CD4-positive, alpha-beta T cell treated with Interleukin-6 for 4 hours (primary cell): ENCODE measurements at places on chromosomes 2 and 18.

GRCh38 chr18:59993560-59993959 lies 93.8 kb downstream of the PMAIP1 start:
- DNase-seq: no peak

- no peak for DNase-seq
Measured at GRCh38 chr2:143480086-143480485, 350.9 kb downstream of the ARHGAP15 start.

GRCh38 chr2:124708661-124709060 lies 683.6 kb downstream of the CNTNAP5 start:
- DNase-seq: no peak

- no peak for DNase-seq
Measured at GRCh38 chr2:119283873-119284331, 60.3 kb downstream of the STEAP3 start.

GRCh38 chr2:17805717-17806363 lies 10.4 kb upstream of the MSGN1 start:
- no peak for DNase-seq

DNA sequence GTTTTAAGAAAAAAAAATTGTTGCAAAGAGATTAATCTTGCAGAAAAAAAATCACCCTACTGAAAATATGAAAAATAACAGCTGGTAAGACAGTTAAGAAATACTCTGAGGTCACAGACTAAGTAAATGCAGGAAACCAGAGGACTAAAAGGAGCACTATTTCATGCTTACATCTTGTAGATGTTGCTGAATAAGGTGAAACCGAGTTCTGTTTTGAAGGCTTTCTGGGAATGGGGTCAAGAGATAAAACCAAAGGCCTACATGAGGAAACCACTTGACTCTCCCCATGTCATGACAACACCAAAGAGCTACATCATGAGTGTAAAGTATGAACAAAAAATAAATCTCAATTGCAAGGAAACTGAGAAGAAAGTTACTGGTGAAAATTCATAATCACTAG lies 197.6 kb downstream of the LRP1B start:
- no peak for DNase-seq

DNA sequence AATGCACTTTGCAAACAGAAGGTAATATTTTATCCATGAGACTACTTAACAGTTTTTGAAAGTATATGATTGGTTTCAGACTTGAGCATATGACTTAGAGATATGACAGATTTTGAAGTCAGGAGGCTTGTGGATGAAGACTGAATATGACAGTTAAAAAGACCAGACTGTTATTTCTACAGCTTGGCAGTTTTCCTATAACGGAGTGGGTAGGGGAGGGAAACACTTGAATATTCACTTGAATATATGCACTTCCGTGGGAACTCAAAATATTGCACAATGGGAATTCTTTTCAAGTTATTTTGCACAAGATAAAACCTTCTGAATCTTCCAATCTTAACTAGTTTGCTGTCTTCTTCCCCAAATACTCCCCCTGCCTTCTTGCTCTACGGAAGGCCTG lies 64.6 kb upstream of the ACKR3 start:
- DNase-seq: no peak

DNA sequence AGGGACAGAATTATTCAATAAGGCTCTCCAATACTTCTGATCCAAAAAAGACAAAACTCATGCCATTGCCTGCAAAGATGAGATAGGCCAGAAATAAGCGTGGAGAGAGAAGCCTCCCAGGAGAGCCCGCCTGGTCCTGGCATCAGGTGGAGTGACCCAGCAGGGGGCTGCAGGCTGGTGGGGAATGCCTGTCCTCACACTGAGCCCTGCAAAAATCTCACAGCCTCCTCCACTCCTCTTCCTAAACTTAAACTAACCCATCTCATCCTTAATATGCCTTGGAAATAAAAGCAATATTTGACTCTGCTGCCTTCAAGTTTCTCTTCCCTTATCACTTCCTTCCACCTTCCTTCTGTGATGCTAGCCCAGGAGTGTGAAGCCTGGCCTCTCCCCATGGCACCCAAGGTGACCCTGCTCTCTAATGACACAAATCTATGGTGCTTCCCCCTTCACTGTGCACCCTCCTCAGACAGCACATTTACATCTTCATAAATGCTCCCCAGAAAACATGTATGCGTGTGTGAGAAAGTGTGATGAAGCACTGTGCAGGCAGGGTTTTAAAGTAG lies 218.4 kb downstream of the ANAPC1 start:
- no peak for DNase-seq
